ENCODE measurements at places on chromosomes 11 and 22. TPM values are rescaled to one million over a fixed set of nuclear protein-coding genes. Genes with fewer than 3 reads are reported as not detected.

DNA sequence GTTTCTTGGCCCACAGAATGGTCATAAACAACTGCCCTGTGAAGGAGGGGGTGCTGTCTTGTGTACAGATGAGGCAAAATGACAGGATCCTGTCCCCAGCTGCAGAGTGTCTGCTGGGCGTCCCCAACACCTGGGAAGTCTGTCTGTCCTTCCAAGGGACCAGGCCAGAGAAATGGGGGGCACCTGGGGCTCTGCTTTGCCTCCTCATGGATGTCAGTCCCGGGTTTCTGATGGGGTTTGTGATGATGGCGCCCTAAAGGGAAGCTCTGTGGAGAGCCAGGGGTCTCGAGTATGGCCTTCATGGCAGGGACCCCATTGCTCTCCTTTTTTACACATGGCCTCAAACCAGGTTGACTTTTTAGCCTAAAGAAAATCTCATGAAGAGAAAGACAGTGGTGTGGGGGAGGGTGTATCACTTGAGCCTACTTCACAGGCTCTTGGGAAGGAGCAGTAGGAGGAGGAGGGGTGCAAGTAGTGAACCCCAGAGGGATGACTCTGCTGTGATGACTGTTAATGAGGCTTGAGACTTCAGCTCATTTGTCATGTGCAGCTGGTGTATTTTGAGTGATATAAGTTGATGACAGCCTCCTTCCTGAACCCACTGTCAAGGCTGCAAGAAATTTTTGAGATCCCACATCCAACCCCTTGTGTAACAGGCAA lies 40.6 kb upstream of the TUB start:
- no peak for DNase-seq

- DNase-seq: no peak
Observed at GRCh38 chr11:123193742-123194141, 1.3 kb downstream of the CLMP start.

DNA sequence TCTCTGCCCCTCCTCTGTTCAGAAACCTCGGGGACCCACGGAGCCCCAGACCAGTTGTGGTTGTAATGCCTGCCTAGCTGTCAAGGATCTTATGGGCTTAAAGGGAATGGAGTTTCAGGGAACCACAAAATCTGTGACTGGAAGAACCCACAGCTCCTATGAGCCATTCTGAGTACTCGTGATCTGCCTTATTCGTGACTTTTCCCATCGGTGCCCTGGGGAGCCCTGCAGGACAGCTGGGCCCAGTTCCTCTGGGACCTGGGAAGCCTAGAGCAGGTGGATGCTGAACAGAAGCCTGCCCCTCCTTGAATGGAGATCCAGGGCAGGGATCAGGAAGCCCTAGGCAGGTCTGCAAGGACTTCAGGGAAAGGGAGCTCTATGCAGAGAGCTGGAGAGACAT lies 42.1 kb upstream of the TTC12 start:
- DNase-seq: no peak

DNA sequence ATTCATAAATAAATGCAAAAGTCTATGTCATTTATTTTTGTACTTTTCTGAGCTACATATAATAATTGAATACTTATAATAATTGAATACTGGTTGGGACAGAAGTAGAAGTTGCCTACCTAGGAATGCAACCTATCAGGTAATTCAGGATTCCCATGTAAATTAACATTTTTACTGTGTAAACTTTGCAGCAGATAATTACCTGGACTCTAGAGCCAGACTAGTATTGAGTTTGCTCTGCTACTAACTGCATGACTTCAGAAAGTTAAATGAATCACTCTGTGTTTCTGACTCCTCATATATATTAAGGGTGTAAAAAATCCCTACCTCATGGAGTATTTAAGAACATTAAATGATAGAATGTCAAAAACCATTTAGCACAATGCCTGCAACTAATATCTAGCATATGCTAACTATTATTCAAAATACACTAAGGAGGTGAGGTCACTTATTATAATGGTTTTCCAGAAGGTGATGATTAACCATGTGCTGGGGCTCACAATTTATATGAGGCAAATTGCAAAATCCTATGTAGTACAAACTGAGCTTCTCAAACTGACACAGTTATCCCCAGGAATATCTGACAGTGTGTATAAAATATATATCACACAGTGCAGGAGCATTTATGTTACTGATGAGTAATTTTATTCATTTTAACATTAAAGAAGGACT lies 138.1 kb upstream of the ANO3 start:
- DNase-seq: no peak

BDNF gene
- not detected for total RNA-seq
